ENCODE measurements at places on chromosomes 3 and 15. TPM values are rescaled to one million over a fixed set of nuclear protein-coding genes. Genes with fewer than 3 reads are reported as not detected.
A peak's percentile ranks its signal among the peaks of the same experiment; 100 is the strongest.

- DNase-seq, result no peak
Measured at GRCh38 chr15:100602823-100603393, 519 bp downstream of the ASB7 start.

GRCh38 chr15:47364230-47365141, 352.8 kb upstream of the SEMA6D start:
- no peak for DNase-seq

GRCh38 chr3:151499168-151499567, 38.3 kb upstream of the IGSF10 start:
- DNase-seq, result no peak

GRCh38 chr3:107028626-107029025, 348.6 kb upstream of the CCDC54 start:
- DNase-seq, result no peak

DNA sequence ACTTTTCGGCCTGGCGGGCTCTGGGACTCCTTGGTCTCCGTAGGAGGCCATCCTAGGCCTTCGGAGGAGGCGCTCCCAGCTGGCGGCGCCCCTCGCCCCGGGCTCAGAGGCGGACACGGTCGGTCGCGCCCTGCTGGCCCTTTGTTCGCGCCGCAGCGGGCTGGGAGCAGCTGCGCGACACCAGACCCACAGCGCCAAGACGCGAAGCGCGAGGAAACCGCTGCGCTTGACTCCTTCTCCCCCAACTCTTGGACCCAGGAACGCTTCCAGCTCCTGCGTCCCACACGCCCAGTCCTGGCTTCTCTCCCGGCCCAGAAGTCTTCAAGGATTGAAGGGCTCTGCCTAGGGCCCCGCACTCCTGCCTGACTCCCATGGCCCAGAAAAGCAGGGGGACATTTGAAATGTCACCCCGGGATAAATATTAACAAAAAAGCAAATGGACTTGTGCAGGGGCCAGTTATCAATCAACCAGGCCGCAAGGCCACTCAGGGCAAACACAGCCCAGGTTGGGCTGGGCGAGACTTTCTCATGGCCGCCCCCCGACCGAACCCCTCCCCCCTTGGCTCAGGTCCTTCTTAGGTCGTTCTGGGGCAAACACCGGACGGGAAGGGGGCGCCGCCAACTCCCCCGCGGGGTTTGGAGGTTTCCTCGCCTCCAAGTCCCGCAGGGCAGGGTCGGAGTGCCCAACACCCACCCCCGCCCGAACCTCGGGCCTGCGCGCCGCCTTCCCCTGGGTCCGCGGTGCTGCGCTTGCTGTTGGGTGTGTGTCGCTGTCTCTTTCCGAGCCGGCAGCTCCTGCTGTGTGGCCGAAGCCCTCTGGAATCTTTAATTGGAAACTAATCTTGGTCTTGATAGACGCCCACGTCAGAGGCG, 5.1 kb downstream of the ONECUT1 start:
- DNase-seq, result no peak

GRCh38 chr15:66768987-66769386, 67.0 kb downstream of the SMAD6 start:
- no peak for DNase-seq

DNA sequence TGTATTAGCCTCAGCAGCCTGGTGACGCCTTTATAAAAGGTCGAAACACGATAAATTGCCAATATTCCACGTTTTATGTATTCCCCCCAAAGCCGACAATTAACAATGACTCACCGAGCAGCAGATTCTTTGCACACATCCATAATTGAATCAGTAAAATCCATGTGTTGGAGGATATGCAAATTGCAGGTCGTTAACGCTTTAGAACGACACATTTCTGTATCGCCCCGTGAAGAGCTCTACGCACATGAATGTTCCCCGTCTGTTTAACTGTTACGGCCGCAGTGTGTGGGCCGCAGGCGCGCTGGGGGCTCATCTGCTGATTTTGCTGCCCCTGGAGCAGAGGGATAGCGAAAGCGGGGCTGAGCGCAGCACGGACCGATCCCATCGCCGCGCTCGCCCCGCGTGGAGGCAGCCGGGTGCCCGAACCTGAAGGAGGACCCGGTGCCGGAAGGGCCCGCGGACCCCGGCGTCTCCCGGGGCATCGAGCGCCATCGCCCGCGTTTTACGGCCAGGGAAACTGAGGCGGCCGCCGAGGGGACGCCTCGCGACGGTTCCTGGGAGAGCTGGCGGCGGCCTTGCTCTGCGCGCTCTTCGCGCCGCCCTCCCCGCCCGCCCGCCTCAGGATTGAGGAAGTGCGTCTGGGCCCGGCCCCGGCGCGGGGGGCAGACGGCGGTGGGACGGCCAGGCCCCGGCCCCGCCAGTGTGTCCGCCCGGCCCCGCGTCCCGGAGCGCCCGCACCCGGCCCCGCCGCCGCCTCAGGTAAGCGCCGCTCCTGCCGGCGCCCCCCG, at the start of gene LRRK1:
LRRK1 (plus strand) TSS at position 668 of the 791 bp plus-strand sequence. CDS start 5,276 bp downstream, outside the sequence.
- DNase-seq, result no peak

Gene CCDC9B
- total RNA-seq, result 11.8 TPM

GRCh38 chr15:77053709-77054108, 17.2 kb downstream of the TSPAN3 start:
- DNase-seq, result no peak

- no peak for DNase-seq
Measured at GRCh38 chr15:90327311-90327710, 24.8 kb upstream of the ZNF774 start.

- no peak for DNase-seq
Measured at GRCh38 chr3:63886858-63887257, 23.2 kb downstream of the ATXN7 start.

Gene P2RY13
- not detected for total RNA-seq

DNA sequence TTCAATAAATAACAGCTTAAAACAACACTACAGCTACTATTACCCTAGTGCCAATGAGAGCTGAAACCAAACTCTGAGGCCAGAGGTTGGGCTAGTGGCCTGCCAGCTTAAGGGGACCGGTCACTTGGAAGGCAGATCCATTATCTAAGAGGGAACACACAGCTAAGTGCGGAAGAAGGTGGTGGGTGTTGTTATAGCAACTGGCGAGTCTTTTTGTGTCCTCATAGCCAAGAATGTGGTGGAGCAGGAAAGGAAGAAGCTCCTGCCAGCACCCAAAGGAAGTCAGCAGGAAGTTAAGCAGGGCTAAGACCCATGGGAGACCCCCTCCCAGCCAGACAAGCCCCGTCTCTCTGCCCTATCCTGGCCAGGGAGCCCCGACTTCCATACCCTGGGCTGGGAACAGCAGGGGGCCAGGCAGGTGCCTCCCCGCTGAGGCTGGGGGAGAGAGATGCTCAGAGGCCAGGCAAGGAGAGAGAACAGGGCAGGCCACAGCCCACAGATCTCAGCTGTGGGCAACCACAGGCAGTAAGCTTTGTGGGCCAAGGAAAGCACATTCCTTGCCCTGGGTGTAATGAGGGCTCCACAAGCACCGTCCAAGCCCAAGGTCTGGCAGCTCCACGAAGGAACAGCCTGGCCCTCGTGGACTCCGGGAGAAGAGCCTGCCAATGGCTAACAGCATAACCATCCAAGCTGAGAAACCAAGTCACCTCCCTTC, 34.0 kb upstream of the HRH1 start:
- no peak for DNase-seq

Gene MAPKBP1
- 27.4 TPM for total RNA-seq

DNA sequence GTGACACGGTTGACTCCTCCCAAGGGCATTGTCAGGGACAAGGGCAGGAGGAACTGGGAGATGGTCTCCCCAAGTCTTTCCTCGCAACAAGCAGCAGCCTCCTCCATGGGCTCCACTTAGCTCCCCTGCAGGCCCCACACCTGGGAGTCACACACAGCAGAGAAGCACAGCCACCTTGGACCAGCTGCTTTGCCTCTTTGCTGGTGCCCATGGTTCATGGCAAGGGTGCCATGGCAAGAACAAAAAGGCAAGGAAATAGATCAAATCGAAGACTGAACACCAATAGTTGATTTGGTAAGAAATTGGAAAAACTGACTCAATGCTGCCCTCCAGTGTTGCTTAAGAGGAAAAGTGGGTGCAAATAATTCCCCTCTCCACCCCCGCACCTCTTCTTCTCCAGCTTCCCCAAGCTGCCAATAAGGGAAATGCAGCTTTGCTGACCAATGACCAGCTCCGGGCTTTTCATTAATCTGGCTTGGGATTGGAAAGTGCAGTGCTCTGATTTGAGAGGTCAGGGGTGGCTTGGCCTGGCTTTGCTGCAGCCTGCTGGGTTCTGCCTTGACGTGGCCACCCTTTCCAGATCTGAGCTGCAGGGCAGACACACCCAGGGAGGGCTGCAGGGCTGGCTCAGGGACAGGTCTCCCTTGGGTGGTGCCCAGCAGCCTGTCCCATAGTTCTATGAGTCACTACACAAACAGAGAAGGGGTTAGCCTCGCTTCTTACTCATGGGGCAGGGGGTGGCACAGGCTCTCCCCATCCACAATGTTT, 162.0 kb downstream of the KLF13 start:
- DNase-seq, result peak; percentile 64

Gene ZSCAN29
- 14.5 TPM for total RNA-seq

DNA sequence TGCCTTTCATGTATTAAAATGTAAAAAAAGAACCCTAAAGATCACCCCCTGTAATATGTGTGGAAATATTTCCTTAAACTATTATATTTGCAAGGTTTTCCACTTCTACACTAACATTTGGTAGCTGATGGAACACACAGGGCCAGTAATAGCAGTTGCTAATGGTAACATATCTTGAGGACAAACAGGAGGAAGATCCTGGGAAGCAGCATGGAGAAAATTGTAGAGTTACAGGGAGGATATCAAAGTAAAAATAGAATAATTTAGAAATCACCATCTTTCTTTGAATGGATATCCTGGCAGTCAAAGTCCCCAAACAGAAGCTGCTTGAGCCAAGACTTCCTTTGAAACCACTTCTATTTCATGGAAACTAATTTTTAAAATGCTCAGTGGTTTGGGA, 29.5 kb upstream of the OSTN start:
- DNase-seq, result no peak

GRCh38 chr3:125123451-125124305, 67.9 kb upstream of the HEG1 start:
- DNase-seq, result no peak

DNA sequence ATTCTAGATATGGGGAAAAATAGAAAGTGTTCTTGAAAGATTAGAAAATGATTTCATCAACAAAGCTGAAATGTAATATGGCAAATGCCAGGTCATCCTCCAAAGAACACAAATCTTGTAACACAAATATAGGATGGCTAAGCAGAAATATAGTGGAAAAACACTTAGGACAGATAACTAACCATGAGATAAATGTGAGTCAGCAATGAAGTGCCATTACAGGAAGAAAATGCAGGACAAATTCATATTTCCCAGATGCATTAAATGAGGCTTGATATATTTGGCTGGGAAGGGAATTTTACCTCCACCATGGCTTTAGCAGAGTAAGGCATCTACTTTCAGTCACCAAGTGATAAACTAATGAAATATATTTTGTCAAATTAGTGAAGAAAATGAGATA, 92.8 kb upstream of the SEMA6D start:
- DNase-seq, result no peak

Gene TMPRSS7
- total RNA-seq, result not detected

DNA sequence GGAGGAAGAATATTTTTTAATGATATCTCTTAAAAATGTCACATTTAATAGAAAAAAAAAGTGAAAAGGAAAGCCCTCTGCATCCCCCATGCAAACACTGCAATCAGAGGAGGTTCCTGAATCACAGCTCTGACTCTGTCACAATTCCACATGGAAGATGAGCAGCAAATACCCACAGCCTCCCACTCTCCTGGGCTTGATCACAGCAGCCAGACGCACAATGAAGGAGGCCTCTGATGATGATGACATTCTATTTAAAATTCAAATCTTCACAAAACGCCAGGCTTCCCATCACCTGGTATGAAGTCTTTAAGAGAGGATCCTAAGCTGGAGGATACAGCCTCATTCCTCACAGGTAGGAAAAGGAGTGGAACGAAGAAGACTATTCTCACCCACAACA, 9.1 kb upstream of the DIS3L start:
- DNase-seq, result no peak

DNA sequence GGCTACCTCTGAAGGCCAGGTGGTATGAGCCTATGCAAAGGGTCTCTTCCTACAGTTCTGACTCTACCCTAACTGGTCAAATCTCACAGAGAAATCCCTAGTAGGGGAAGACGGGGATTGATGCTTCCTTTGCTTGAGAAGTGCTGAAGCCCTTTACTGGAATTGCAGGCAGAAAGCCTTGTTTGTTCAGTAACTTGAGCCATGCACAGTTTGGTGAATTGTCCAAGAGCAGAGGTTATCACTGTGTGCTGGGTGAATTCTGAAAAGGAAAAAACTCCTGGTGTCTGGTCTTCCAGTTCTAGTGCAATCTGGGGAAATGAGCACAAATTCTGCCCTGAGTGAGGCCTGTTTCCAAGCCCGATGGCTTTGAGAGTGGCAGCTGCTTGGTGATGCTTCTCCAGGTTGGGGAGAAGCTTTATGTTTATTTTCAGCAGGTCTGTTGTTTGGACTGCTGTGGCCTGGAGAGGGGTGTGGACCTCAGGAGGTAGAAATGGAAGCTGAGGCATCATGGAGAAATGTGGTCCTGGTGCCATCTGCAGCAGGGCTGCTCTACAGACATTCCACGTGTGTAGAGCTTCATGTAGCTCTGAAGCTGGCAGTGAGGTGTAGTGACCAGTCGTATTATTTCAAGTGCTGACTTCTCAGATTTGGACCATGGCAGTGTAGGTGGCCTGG, 60.9 kb downstream of the ARNT2 start:
- DNase-seq, result no peak

- DNase-seq, result no peak
Measured at GRCh38 chr3:1766384-1766783, 332.3 kb upstream of the CNTN4 start.

DNA sequence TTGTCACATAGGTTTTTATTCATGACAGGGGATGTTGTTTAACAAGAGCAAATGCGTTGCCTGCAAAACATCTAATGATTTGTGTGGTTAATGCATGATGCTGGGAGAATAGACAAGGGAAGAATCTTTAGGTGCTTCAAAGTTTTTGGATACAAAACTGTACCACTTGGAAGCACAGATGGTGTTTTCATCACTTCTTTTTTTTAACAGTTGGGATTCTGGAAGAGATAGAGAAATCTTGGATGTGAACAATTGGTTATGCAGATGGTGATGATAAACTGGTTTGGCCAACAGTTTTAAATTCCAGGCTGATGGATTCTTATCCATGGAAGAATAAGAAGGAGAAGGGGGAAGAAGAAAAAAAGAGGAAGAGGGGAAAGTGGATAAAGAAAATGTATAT, 379.4 kb downstream of the KCNH8 start:
- DNase-seq, result no peak

DNA sequence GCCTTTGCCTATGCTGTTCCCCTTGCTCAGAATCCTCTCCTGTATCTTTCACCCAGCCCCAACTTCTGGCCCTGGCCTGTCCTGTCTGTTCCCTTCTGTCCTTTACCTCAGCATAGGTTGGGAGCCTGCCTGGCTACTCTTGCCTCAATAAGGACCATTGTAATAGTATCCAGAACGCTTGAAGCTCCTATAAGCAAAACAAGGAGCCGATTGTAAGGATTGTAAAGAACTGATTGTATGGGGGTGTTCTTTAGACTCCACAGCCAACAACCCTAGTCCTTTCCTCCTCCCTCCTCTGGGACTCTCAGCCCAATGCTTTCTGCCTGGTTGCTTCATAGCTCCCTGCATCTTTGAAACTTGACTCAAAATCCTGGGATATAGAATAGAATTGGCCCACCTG, 18.7 kb upstream of the RAD54L2 start:
- no peak for DNase-seq

Gene PFKFB4
- total RNA-seq, result 6.5 TPM

Gene GOLGA6L10
- 0.73 TPM for total RNA-seq
